ENCODE measurements at places on chromosomes 5 and 9.

- DNase-seq = no peak
Measured at GRCh38 chr9:23662320-23662719, 163.7 kb downstream of the ELAVL2 start.

DNA sequence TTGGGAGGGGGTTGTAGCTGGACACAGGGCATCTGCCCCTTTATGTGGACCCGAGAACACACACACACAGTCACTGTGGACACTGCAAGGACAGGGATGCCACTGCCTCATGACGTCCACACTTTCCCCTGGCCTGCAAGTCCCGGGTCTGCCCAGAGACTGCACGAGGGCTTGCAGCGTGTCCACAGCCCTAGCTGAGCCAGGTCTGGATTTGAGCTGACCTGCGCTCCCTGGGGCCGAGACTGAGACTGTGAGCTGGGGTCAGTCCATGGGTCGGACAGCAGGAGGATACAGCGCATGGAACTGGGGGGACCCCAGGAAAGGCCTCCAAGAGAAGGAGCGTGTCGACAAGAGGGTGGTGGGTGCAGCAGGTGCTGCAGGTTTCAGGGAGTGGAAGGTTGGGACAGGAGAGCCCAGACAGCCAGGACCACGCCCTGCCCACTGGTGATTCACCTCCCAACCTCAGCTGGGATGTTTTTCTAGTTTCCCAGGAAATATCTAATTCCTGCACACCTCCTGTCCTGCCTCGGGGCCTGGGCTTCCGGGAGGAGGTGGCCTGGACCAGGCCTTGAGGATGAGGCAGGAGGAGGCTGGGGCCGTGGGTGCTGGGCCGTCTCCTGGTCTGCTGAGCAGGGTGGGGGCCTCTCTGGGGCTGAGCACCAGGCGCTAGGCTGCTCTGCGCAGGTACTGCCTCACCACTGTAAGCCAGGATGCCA, 806 bp upstream of the RNF224 start:
- no peak for DNase-seq

GRCh38 chr9:91193087-91193657, 168.5 kb downstream of the AUH start:
- no peak for DNase-seq

- DNase-seq = no peak
Measured at GRCh38 chr5:33300209-33300742, 140.5 kb upstream of the TARS1 start.

GRCh38 chr9:18173923-18174322, 300.0 kb upstream of the ADAMTSL1 start:
- no peak for DNase-seq

DNA sequence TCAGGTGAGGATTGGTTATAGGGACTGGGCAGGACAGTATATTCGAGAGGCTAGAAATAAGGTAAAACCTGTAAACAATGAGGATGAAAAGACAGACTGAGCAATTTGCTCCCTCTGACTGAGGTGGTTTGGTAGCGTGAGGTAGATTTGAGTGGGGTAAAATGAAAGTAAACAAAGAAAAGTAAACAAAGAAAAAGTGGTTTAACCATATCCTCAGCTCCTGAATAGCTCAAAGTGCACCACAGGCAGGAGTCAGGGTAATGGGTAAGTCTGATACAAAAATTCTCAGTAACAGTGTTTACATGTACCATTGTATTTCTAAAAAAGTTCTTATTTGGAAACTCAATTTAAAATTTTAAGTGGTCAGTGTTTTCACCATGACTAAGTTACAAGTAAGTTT, 203.1 kb upstream of the ARRDC3 start:
- DNase-seq = no peak

- no peak for DNase-seq
Measured at GRCh38 chr5:39412721-39413394, 11.9 kb downstream of the DAB2 start.

GRCh38 chr9:98922721-98923435, 20.8 kb upstream of the COL15A1 start:
- DNase-seq = no peak

- no peak for DNase-seq
Measured at GRCh38 chr5:122262103-122262502, 49.9 kb upstream of the SNCAIP start.

DNA sequence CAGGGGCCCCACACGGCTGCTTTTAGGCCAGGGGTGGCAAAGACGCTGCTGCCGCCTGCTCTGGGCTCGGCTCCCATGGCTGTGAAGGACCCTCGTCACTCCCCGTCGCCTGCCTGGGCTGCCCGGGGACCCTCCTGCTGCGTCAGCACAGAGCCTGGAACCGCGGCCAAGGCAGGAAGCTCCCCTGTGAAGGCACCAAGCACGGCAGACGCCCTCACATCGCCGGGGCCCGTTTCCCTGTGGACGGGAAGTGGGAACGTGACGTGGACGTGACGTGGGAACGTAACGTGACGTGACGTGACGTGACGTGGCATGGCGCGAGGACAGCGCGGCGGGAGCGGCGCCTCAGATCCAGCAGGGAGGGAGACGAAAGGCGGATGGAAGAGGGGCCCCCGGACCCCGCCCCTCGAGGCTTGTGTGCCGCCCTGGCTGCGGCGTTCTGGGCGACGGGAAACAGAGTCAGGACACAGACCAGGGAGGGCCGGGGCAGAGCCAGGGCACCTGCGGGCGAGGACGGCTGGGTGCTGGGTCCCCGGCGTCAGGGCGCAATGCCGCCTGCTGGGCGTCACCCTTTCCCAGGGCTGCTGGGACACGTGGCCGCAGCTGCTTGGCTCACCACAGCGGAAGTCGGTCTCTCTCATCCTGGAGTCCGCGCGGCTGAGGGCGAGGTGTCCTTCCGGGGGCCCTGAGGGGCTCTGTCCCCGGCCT, 53.1 kb downstream of the MRPL36 start:
- peak; percentile 65 for DNase-seq

DNA sequence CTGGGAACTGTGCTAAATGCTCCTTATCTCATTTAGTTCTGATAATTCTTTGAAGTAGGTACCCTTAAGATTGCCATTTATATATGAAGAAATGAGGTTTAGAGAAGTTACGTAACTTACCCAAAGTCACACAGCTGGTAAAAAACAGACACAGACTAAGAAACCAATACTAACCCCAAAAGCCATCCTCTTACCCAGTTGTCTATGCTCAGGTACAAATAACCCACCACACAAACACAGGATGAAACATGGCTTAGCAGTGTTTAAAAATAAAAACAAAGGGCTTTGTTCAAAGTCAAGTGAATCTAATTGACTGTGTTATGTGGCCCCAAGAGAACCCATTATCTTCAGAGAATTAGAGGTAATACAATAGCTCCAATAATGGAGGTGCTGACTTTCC, 37.0 kb upstream of the IL7R start:
- no peak for DNase-seq

GRCh38 chr5:122192497-122193496, 63.5 kb downstream of the ZNF474 start:
- no peak for DNase-seq

DNA sequence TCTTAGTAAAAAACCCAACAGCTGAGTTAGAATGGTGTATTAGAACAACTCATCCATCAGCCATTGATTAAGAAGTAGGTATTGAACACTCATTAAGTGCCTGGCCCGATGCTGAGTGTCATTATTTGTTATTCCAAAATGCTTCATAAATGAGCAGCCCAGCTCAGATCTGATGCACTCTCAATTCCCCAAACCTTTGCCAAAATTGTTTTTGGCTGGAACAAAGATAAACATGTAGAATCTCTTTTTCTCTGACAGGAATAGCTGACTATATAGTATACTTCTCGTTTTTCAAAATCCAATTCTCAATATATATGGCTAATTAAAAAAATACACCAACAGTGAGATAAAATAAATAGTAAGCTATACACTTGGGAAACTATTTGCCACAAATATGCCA, 20.0 kb upstream of the ANKRD55 start:
- no peak for DNase-seq

DNA sequence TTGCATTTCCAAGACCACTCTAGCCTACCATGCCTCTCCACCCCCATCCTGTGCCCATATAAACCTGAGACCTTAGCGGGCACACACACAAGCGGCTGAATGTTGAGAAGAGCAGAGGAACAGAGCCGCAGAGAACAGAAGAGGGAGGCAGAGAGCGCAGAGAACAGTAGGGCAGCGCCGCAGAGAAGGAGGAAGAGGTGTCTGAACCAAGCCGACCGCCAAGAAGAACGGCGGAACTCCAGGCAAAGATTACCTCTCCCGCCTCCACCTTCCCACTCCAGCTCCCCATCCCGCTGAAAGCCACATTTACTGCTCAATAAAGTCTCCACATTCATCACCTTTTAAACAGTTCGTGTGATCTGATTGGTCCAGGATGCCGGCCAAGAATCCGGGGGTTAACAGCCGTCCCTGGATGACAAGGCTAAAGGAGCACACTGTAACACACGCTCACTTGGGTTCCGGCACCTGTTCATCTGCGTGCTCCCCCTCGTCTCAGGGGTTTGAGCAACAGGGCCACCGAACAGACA, 33.2 kb downstream of the GRIN3A start:
- no peak for DNase-seq

GRCh38 chr5:94562327-94562971, 56.0 kb downstream of the KIAA0825 start:
- no peak for DNase-seq

GRCh38 chr5:172141949-172142319, 46.1 kb downstream of the STK10 start:
- DNase-seq = no peak

GRCh38 chr9:100674419-100675122, 96.7 kb downstream of the CAVIN4 start:
- DNase-seq = no peak

DNA sequence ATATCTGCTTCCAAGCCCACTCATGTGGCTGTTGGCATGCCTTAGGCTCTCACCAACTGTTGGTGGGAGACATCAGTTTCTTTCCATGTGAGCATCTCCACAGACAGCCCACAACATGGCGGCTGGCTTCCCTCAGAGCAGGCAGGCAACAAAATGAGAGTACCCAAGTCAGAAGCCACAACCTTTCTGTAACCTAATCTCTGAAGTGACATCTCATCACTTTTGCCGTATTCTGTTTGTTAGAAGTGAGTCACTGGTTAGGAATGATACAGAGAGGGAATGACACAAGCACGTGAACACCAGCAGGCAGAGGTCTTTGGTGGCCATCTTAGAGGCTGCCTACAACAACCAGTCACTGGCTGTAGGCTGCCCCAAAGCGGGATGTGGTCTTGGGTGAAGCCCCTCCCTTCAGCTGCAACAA, 88.6 kb upstream of the RASGRF2 start:
- DNase-seq = no peak

DNA sequence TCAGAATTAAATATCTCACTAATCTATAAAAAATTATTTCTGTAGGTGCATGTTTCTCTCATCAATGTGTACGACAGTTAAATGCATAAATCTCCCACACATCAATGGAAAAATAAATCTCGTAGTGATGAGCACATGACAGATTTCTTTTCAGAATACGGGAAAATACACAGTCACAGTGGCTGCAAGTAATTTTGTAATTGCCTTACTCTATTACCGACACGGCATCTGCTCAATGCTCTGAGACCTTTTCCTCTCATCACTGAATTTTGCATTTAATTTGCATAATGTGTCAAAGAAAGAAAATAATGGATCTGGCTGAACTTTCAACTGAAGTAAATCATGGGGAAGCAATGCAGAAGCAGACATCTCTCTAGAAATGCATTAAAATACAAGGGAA, 37.2 kb downstream of the PDE4D start:
- DNase-seq = no peak

- DNase-seq = no peak
Measured at GRCh38 chr5:168681556-168682183, 102.5 kb upstream of the PANK3 start.

DNA sequence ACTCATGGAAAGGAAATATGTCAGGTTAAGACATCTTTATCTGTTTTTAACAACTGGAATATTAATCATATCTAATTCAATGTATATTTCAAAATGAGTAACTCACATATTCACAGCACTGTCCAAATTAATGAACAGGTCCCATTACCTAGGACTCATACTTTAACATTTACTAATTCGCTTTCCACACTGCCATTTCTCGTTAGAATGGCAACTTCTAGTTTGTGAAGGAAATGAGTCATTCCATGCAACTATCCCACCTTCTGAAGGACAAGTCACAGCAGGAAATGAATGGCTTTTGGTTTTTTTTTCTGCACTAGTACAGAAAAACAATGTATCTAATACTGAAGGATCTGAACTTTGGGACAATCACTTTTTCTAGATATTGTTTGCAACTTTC, 24.6 kb upstream of the IFNK start:
- no peak for DNase-seq

DNA sequence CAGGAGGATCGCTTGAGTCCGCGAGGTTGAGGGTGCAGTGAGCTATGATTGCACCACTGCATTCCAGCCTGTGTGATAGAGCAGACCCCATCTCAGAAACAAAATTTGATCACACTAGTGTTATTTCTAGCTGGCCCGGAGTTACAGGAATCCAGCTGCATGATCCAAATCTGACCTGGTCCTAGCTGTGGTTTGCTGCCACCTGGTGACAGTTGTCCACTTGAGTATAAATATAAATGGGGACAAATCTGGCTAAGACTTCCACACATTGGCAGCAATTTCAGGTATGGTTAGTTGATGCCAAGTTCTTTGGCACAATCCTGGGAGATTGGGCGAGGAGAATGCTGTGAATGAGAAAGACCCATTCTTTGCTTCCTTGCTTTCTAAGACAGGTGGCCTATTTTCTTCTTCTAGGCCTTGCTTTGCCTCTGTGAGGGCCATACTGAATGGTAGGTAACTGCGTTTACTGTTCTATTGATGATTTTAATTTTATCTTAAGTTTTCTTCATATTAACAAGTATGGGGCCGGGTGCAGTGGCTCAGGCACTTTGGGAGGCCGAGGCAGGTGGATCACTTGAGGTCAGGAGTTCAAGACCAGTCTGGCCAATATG, 35.4 kb downstream of the UBE2R2 start:
- DNase-seq = no peak

Data from type B pancreatic cell (in vitro differentiated cells).